ENCODE measurements at places on chromosomes 3 and 15. TPM values are rescaled to one million over a fixed set of nuclear protein-coding genes. Genes with fewer than 3 reads are reported as not detected.

- H3K4me1 ChIP-seq = peaks cover 69% of the 10 kb centered on the region
- no peak overlapping the region for H3K4me3 ChIP-seq
- H3K36me3 ChIP-seq = no peaks in the 10 kb centered on the region
- no peaks in the 10 kb centered on the region for H3K27me3 ChIP-seq
Observed at GRCh38 chr15:55281517-55282228, 7.9 kb downstream of the RAB27A start.

GRCh38 chr15:95401587-95401986 is 928.9 kb upstream of the NR2F2 start:
- no peaks in the 10 kb centered on the region for H3K4me1 ChIP-seq
- no peak overlapping the region for H3K4me3 ChIP-seq
- no peak for DNase-seq
- no peak overlapping the region for H3K27ac ChIP-seq
- no peaks in the 10 kb centered on the region for H3K27me3 ChIP-seq
- no peaks in the 10 kb centered on the region for H3K36me3 ChIP-seq

- H3K36me3 ChIP-seq = no peaks in the 10 kb centered on the region
- H3K4me3 ChIP-seq = no peak overlapping the region
- no peak for DNase-seq
- H3K27ac ChIP-seq = no peak overlapping the region
Observed at GRCh38 chr3:33758864-33759263, 39.6 kb upstream of the PDCD6IP start.

DNA sequence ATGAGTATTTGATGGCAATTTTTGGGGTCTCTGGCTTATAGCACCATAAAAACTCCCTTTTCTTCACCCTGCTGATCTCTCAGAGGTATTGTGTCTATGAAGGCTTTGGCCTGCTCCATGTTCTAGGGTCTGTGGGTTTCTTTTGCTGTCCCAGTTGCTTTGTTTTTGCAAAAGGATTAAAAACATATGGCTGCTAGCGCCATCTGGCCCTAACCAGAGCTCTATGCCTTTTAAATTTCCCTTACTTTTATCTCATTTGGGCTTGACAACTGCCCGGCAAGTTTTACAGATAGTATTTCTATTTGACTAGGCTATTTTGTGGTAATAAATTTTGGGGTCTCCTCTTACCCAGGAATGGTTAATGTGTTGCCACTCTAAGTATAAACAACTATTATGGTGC is 6.4 kb upstream of the GHRL start:
- peaks cover 68% of the 10 kb centered on the region for H3K36me3 ChIP-seq
- H3K27me3 ChIP-seq = no peaks in the 10 kb centered on the region
- no peak overlapping the region for H3K4me3 ChIP-seq
- H3K27ac ChIP-seq = no peak overlapping the region
- H3K4me1 ChIP-seq = no peaks in the 10 kb centered on the region
- no peak for DNase-seq

GRCh38 chr3:78035131-78035641 is 995.3 kb downstream of the ROBO2 start:
- no peak overlapping the region for H3K4me3 ChIP-seq
- no peak for DNase-seq
- H3K36me3 ChIP-seq = no peaks in the 10 kb centered on the region
- H3K27me3 ChIP-seq = no peaks in the 10 kb centered on the region
- no peak overlapping the region for H3K27ac ChIP-seq

GRCh38 chr3:73559749-73560148 is 65.0 kb downstream of the PDZRN3 start:
- no peak overlapping the region for H3K4me3 ChIP-seq
- H3K27ac ChIP-seq = no peak overlapping the region
- no peaks in the 10 kb centered on the region for H3K4me1 ChIP-seq
- H3K27me3 ChIP-seq = no peaks in the 10 kb centered on the region

DNA sequence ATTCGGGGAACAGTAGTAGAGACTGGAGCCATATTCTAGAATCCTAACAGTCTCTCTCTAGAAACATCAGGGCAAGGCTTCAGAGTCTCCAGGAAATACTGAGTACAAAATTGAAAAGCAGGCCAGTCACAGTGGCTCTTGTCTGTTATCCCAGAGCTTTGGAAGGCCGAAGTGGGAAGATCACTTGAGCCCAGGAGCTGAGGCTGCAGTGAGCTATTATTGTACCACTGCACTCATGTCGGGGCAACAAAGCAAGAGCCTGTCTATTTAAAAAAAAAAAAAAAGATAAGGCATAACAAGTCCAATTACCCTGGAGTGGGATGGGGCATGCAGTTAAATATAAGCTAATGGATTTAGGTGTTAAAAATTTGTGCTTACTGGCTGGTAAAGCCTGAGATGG is 79.0 kb downstream of the SEMA6D start:
- H3K36me3 ChIP-seq = no peaks in the 10 kb centered on the region
- H3K4me1 ChIP-seq = no peaks in the 10 kb centered on the region
- H3K27ac ChIP-seq = no peak overlapping the region
- no peaks in the 10 kb centered on the region for H3K27me3 ChIP-seq

DNA sequence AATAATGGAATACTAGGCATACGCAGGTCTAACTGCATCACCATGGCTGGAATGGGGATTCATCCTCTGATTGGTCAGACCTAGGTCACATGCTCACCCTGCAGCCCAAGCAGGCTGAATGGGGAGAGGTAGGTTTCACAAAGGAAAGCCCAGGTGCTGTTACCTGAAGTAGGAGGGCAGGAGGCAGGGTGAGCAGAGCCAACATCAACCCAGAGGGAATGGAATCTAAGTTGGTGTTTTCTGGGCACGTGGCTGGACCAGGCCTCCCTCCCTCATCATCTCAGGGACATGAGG is 6.7 kb upstream of the H1-8 start:
- H3K27me3 ChIP-seq = no peaks in the 10 kb centered on the region
- no peak overlapping the region for H3K27ac ChIP-seq
- H3K4me1 ChIP-seq = no peaks in the 10 kb centered on the region
- DNase-seq = no peak
- H3K36me3 ChIP-seq = no peaks in the 10 kb centered on the region

DNA sequence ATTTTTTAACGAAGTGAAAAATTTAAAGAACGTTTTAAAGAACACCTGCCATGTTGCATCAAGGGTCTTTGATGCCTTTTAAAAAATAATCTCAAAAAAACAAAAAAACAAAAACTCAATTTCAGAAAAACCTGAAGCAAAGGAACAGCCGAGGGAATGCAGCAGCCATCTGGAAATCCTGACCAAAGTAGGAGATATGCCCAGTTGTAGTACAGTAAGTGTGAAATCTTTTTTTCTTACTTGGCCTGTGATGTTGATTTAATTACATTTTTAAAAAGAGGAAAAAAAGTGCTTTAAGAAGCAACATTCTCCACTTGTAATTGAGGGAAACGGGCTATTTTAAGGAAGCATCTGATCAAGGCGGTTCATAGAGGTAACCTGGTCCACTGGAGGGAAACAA is 213.7 kb upstream of the GAP43 start:
- DNase-seq = no peak
- H3K4me1 ChIP-seq = no peaks in the 10 kb centered on the region

DNA sequence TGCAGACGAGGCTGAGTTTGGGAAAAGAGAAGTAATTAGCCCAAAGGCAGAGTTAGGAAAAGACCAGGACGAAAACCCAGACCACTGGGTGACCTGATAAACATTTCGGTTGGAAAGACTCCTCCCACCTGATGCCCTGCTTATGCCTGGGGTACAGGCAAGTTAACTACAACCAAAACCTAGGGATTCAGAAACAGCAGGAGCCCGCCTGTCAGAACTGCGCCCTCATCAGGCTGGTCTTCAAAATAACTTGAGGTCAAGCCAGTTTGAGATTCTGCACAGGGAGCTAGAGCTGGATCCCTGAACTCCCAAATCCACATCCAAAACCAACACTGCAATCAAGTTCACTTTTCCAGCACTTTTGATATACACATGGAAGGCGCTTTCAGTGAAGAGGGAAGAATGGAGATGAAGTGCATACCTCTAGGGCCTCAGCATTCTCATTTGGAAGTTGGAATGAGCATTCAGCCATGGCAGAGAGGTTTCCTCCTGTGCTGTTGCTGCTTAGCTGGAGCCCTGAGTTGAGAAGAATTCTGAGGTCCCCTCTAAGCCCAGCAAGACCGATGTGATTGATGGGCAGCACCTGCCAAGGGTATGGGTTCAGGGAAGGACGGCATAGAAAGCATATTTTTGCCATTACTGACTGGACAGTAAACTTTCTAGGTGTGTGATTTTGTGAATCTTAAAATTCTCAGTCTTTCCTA is 11.6 kb downstream of the TSEN2 start:
- no peak overlapping the region for H3K4me3 ChIP-seq
- no peaks in the 10 kb centered on the region for H3K4me1 ChIP-seq
- H3K36me3 ChIP-seq = peaks cover 67% of the 10 kb centered on the region

DNA sequence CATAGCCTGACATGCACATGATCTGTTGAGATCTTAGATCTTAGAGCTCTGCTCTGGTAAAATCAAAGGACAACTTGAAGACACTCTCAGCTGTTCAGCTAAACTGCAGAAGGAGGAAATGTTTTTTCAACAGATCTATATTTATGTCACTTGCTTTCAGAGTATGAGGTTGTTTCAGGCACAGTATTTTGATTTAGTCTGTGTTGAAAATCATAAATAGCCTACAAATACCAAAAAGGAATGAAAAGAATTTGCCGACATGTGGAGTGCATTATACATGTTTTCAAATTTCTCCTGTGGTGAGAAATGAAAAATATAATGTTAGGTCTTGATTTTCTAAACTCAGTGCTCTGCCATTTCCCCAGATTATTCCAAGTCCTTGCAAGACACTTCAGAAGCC is 1118.4 kb downstream of the TBL1XR1 start:
- no peaks in the 10 kb centered on the region for H3K36me3 ChIP-seq
- H3K27ac ChIP-seq = no peak overlapping the region
- H3K27me3 ChIP-seq = no peaks in the 10 kb centered on the region
- no peak for DNase-seq
- no peak overlapping the region for H3K4me3 ChIP-seq
- H3K4me1 ChIP-seq = no peaks in the 10 kb centered on the region

- no peak for DNase-seq
- H3K4me1 ChIP-seq = peaks cover 30% of the 10 kb centered on the region
- H3K27ac ChIP-seq = no peak overlapping the region
- no peaks in the 10 kb centered on the region for H3K36me3 ChIP-seq
- no peak overlapping the region for H3K4me3 ChIP-seq
Observed at GRCh38 chr15:70153921-70154717, 56.4 kb upstream of the TLE3 start.

GRCh38 chr3:18425641-18426257 is 610 bp upstream of the SATB1 start:
- peaks cover 11% of the 10 kb centered on the region for H3K4me1 ChIP-seq
- H3K4me3 ChIP-seq = peak overlapping the region; percentile 92
- H3K27me3 ChIP-seq = no peaks in the 10 kb centered on the region
- no peaks in the 10 kb centered on the region for H3K36me3 ChIP-seq
- H3K27ac ChIP-seq = peak overlapping the region; percentile 96

- no peaks in the 10 kb centered on the region for H3K27me3 ChIP-seq
- peak; percentile 31 for DNase-seq
- H3K4me1 ChIP-seq = peaks cover 22% of the 10 kb centered on the region
- peak overlapping the region; percentile 41 for H3K27ac ChIP-seq
- no peak overlapping the region for H3K4me3 ChIP-seq
Observed at GRCh38 chr15:60585743-60586708, 107.1 kb upstream of the ICE2 start.

- H3K27me3 ChIP-seq = no peaks in the 10 kb centered on the region
- no peak for DNase-seq
- peaks cover 5% of the 10 kb centered on the region for H3K36me3 ChIP-seq
- no peak overlapping the region for H3K4me3 ChIP-seq
- H3K27ac ChIP-seq = no peak overlapping the region
Observed at GRCh38 chr3:136838641-136839555, 20.0 kb downstream of the SLC35G2 start.

DNA sequence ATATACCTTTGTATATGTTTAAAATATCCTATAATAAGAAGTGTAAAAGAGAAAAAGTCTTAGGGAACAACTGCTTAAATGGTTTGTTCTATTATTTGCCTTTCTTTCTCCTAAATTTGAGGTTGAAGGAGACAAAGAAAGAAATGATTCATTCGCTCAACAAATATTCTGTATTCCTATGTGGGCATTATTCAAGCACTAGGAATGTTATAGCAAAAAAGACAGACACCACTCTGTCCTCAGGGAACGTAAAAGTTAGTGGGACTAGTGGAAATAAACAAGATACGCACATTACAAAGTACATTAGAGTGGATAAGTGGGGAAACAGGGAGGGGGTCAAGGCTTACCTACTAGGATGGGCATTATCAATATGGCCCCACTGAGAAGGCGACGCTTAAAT is 332.2 kb downstream of the LPP start:
- no peak overlapping the region for H3K4me3 ChIP-seq
- H3K27me3 ChIP-seq = no peaks in the 10 kb centered on the region
- no peak overlapping the region for H3K27ac ChIP-seq
- no peaks in the 10 kb centered on the region for H3K4me1 ChIP-seq
- peaks cover 6% of the 10 kb centered on the region for H3K36me3 ChIP-seq

Gene SERINC4
- 0.34 TPM for total RNA-seq

Gene CLDN18
- total RNA-seq = 247 TPM

Gene CCDC39
- total RNA-seq = 0.34 TPM

Gene TMEM40
- 3.0 TPM for total RNA-seq

Gene SLC6A1
- 0.78 TPM for total RNA-seq

Gene SGO1
- total RNA-seq = 0.91 TPM

Gene WDR93
- total RNA-seq = 2.1 TPM

Data from upper lobe of left lung (tissue), 6 donors.